ENCODE measurements at places on chromosomes 16 and 17.

- DNase-seq: no peak
These were observed 361.0 kb downstream of the WWOX start for GRCh38 chr16:78460428-78460827.

DNA sequence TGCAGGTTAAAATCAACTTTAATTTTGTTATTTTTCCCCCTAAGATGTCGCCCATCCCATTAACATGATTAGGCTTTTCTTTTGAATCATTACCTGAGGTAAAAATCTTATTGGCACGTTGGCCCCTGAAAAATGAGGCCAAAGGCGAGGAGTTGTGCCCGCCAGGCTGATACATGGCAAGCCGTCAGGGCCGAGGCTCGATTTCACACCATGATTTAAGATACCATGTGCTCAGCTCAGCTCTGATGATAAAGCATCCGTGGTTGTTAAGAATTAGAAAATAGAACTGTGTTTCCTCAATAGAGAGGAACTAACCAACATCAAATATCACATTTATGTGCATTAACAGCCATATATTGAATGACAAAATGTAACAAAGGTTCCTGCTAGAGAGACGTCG, 972.9 kb upstream of the SOX9 start:
- DNase-seq: no peak

DNA sequence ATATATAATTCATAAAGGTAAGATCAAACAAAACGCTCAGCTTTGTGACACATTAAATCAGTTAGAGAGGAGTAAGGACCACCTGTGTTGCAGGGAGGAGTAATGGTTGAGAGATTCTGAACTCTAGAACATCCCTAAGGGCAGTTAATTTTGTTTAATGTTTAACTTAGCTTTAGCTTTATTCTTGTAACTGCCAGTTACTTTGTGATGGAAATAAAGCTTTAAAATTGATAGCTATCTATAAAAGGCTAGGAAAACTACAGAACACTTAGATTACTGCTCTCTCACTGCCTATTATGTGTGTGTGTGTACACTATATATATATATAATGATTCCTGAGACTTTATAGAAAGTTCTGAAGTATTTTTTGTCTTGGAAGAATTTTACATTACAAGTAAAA, 37.8 kb downstream of the PTRH2 start:
- DNase-seq: no peak

DNA sequence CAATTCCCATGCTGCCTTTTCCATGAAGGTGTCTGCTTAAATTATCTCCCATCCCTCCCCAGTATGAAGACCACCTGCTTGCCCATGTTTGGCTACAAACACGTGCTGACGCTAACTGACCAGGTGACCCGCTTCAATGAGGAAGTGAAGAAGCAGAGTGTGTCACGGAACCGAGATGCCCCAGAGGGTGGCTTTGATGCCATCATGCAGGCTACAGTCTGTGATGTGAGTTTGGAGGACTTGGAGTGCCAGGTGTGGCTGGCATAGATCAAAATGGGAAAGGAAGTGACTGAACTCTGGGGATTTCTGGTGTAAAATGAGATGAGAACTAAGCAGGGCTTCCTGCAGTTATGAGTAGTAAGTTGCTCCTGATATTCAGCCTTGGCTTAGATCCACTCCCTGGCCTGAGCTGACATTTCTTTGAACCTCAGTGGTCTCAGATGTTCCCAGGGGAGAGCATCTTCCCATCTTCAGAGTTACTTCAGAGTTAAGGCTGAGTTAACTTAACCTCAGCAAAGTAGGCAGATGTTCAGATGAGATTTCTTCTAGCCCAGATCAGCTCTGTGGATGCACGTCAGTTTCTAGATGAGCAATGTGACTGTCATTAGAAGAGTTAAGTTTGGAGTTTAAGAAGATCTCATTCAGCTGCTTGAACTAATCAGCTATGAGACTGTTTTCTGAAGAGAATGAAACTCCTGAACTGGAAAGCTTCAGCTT, 32.7 kb downstream of the ITGB3 start:
- DNase-seq: no peak

- DNase-seq: no peak
These were observed 5.0 kb upstream of the SLC38A8 start for GRCh38 chr16:84047626-84048025.

GRCh38 chr17:79009397-79010303, at the start of gene CANT1:
Gene CANT1, minus strand, starts transcription at chr17:79009764. Its CDS starts 12,142 bp downstream, at chr17:78997622.
- peak; percentile 90 for DNase-seq

DNA sequence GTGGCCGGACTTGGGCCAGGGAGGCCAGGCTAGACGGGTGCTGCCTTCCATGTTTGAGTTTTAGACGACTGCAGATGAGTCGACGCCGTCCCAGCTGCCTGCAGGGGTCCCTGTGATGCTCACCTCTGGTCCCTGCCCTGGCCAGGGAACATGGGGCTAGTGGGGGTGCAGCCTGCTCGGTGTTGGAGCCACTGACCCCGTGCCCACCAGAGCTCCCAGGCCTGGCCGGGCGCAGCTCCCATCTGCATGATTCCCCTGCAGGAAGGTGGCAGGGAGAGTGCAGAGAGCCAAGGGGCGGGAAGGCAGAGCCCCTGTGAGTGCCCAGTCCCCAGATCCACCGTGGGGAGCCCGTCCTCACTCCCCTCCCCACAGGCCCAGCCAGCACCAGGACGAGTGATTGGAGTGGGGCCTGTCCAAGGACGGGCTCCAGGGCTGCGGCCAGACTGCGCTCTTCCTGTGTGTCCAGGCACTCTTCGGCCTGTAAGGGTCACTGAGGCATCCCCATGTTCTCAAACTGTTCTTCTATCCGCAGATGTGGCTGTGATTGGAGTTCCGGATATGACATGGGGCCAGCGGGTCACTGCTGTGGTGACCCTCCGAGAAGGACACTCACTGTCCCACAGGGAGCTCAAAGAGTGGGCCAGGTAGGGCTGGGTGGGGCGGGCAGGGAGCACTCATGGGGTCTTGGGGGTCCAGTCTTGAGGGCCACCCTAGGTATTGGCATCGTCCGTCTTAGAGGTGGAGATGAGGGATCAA, 26.0 kb upstream of the CDH15 start:
- DNase-seq: no peak

GRCh38 chr17:42049834-42050392, 488 bp downstream of the C17orf113 start:
- no peak for DNase-seq

- DNase-seq: no peak
These were observed 181.5 kb upstream of the GSE1 start for GRCh38 chr16:85431431-85432124.

DNA sequence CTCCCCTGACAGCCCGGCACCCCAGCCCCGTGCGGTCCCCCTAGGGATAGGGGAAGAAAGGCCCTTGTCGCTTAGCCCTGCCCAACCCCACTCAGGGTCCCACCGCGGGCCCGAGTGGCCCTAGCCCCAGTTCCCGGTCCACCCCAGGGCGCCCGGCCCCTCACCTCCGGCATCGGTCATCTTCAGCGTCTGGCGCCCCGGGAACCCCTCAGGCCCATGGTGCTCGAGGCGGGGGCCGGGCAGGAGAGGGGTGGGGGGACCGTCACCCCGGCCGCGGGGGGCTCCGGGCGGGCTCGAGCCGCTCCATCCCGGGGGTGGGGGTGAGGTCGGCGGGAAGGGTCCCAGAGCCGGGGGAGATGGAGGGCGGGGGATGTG, 620 bp downstream of the SAMD14 start:
- no peak for DNase-seq

DNA sequence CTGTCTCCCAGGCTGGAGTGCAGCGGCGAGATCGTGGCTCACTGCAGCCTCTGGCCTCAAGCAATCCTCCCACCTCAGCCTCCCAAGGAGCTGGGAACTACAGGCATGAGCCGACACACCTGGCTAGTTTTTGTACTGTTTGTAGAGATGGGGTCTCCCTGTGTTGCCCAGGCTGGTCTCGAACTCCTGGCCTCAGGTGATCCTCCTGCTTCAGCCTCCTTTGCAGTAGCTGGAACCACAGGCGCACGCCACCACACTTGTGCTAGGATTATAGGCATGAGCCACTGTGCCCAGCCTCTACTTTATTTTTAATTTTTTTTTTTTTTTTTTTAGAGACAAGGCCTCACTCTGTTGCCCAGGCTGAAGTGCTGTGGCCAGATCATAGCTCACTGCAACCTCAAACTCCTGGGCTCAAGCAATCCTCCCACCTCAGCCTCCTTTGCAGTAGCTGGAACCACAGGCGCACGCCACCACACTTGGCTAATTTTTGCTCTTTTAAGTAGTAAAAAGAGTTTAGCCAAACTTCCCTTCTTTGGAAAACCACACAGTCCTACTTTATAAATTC, 4.4 kb downstream of the NTAN1 start:
- DNase-seq: no peak

DNA sequence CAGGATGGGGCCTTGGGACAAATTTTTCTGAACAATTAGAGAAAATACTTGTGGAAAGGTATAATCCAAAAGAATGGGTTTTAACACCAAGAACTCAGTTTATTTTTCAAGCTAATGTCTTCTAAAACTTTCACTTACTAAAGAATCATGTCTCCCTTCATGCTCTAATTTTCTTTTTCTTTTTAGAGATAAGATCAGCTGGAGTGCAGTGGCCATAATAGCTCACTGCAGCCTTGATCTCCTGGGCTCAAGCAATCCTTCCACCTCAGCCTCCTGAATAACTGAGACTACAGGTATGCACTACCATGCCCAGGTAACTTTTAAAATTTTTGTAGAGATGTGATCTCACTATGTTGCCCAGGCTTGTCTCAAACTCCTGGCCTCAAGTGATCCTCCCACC, 5.5 kb downstream of the OR4D1 start:
- no peak for DNase-seq

- peak; percentile 43 for DNase-seq
These were observed 10.7 kb downstream of the DLX3 start for GRCh38 chr17:49984283-49984682.

DNA sequence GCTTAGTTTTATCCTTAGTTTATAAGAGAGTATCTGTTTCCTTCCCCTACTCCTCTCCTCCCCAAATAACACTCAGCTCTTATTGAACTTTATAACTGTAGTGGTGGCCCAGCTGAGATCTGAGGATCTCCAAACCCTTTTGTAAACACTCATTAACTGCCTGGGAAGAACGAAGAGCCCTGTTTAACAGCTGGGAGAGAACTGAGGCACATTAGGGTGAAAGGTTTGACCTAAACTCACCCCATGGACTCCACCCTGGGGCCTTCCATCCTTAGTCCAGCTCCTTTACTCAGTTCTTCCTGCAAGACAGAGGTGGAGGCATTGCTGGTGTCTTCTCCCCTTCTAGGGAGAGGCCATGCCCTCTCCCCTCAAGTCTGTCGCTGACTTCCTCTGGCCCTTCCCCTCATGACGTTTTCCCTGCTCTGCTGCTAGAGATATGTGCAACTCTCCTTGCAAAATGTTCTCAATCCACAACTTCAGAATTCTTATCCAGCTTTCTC, 1.2 kb upstream of the RARA start:
- no peak for DNase-seq

DNA sequence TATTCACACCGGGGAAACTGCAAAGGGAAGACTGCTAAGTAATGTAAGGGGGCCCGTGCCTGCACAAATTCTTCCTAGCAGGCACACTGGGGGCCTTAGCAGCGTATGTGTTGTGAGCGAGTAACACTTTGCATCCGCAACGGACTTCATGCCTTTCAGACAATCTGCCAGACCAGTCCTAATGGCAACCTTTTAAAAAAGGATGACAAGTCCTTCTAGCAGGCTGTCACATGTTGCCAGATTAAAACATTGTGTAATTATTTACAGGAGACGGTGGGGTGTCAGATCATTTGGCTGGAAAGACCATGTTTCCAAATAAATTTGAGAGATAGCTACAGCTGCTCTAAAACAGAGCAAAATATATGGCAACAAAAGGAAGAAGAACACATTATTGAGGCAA, 46.1 kb downstream of the CPPED1 start:
- no peak for DNase-seq

GRCh38 chr17:74408815-74409214, 23.1 kb upstream of the GPRC5C start:
- DNase-seq: no peak

GRCh38 chr17:75138519-75138918, 7.0 kb upstream of the NT5C start:
- DNase-seq: no peak

DNA sequence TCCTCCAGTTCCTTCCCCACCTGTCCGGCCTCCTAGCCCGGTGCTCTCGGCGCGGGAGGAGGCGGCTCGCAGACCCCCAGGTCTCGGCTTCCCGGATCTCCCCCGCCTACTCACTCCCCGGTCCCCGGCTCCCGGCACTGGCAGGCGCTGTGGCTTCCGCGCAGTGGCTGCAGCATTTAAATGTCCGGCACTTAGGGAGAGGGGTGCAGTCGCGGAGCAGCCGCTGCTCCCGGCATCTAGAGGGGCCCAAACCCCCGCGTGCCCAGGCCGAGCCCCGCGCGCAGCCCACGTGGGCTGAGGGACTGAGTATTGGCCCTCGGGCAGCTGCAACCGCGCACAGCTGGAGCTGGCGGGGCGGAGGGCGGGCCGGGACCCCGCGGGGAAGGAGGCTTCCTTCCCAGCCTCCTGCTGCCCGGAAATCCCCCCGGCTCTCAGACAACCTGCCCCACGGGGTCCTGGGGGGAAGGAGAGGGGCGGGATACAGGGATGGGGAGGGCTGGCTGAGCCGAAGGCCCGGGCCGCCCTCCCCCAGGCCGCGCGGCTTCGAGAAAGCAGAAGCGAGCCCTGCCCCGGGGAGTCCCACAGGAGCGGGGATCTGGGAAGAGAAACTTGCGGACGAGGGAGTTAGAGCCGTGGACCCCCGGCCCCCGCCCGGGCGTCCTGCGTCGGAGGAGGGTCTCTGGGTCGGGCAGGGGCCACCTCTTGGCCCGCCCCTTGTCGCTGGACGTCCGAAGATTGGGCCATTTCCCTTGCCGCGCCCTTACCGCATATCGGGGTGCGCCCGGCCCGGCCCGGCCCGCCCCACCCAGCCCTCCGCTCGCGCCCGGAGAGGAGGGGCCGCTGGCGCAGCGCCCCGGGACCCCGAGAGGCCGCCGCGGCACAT, at the start of gene MMP25:
Gene MMP25 (plus strand): TSS at position 804 of the 883 bp plus-strand sequence. CDS start 357 bp downstream, outside the sequence.
- DNase-seq: no peak

GRCh38 chr16:28572696-28573510, 19.2 kb downstream of the SGF29 start:
- no peak for DNase-seq

DNA sequence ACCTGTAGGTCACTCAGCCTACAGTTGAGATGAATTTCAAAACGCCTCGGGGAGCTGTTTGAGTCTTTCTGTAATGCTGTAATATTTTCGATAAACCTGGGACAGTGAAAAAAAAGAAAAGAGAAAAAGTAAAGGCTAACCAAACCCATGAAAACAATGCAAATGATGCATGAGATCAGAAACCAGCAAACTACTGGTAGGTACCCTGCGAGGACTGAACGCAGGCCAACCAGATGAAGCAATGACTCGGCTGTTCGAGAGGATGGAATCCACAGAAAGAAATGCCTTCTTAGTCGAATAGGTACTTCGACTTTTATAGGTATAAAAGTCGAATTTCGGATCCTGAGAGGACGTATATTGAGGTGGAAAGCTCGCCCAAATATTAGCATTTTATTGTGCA, 509 bp upstream of the ATAD5 start:
- DNase-seq: no peak

All from RWPE1 (cell line).